NK-92 treated with Interleukin-12 subunit alpha and Interleukin-12 subunit beta, amount 100 ng/mL, for 24 hours (cell line): ENCODE measurements at places on chromosomes 4 and X.

GRCh38 chr4:55834086-55834795 lies 14.7 kb downstream of the EXOC1L start:
- no peak for DNase-seq

DNA sequence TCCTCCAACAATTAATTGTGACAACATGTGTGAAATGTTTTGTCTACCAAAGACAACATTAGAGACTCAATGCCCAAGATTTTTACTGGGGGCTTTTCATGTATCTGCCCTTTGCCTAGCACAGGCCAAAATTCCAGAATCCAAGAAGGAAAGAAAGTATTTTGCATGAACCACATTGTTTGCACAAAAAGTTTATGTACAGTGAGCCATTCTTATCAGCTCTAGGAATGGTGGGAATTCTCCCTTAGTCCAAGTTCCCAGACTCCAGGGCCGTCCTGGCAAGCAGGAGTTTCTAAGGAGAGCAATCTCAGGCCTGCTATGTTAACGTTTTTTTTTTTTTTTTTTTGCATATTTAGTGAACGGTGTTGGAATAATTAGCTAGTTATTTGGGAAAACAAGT lies 21.6 kb downstream of the GPRASP1 start:
- no peak for DNase-seq

DNA sequence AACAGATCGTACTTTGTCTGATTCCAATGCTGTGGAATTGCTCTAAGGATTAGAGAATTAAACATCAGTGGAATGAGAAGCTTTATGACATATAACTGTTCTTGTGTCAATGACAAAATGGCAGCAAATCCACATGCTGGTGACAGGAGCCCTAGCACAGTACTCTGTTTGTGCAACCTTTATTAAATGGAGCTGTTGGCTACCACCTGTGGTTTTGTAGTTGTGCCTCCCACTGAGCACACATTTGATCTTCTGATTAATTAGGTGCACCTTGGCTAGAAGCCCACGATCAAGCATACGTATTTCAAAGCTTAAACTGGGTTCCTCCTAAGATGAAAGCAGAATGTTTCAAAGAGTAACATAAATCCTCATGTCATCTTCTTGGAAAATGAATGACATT lies 394.0 kb upstream of the IGFBP7 start:
- DNase-seq, result no peak

- DNase-seq, result no peak
Observed at GRCh38 chr4:6663596-6664393, 23.3 kb downstream of the MRFAP1 start.

- no peak for DNase-seq
Observed at GRCh38 chrX:39631276-39632229, 466.2 kb downstream of the BCOR start.

DNA sequence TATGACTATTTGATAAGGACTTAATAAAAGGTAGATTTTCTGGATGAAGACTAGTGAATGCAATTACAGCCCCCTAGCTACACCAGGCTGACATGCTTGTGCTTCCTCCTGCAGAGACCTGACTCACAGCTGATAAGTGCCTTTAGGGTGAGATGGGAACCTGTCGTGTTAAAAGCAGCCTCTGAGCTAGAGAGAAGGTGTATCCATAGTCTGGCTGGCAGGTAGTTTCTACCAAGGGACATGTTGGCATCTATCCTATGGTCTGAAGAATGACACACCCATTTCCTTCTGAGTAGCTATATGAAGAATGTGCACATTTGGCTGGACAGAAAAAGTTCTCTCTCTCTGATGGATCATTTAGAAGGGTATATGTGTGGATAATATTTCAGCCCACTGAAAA lies 64.1 kb downstream of the PARM1 start:
- no peak for DNase-seq

GRCh38 chr4:19577097-19577496 lies 674.6 kb upstream of the SLIT2 start:
- DNase-seq, result no peak

GRCh38 chrX:111505783-111506182 lies 5.7 kb upstream of the SERTM2 start:
- no peak for DNase-seq

- no peak for DNase-seq
Observed at GRCh38 chr4:74838746-74839370, 44.5 kb upstream of the BTC start.
